ENCODE measurements at places on chromosomes 4 and X. TPM values are rescaled to one million over a fixed set of nuclear protein-coding genes. Genes with fewer than 3 reads are reported as not detected.

SYN1 gene
- total RNA-seq = 0.65 TPM

- peak; percentile 13 for DNase-seq
Observed at GRCh38 chr4:146439999-146440398, 81.7 kb downstream of the SLC10A7 start.

CTAG1B gene
- not detected for total RNA-seq

DACH2 gene
- not detected for total RNA-seq

DNA sequence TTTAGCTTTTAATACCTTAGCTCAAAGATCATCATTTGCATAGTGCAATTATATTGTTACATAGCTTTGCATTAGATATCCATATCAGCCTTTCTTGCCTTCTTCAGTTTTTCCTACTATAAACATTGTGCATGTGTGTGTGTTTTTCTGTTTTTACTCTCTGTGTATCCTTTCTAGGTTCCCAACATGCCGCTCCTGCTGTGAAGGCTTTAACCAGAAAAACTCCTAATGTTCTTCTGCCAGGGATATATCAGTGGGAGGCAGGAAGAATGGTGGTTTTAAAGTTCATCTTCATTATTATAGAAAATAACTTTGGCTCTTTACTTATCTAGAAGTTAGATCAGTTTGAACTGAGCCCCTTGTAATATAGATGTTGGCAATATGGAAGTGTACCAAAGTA is 61.2 kb downstream of the CPE start:
- no peak for DNase-seq

EFHC2 gene
- 0.81 TPM for total RNA-seq

STPG2 gene
- total RNA-seq = not detected

DNA sequence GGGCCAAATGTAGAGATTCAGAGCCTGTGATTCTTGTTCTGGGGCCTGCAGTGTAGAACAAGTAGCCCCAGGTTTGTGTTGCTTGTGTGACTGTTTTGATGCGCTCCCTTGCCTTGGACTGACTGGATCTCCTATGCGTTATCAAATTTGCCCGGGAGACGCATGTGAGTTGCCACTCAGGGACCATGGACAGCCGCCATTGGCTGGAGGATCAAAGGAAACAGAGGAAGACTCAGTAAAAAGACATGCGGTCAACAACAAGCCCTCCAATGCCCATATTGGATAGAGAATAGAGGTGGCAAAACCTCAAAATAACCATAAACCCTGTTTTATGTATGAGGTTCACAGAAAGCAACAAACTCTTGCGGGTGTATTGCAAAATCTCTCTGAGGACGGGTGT is 327.5 kb upstream of the IGFBP7 start:
- no peak for DNase-seq

PPP4R3C gene
- total RNA-seq = not detected

ABCG2 gene
- 0.29 TPM for total RNA-seq

LANCL3 gene
- total RNA-seq = 0.12 TPM

DNA sequence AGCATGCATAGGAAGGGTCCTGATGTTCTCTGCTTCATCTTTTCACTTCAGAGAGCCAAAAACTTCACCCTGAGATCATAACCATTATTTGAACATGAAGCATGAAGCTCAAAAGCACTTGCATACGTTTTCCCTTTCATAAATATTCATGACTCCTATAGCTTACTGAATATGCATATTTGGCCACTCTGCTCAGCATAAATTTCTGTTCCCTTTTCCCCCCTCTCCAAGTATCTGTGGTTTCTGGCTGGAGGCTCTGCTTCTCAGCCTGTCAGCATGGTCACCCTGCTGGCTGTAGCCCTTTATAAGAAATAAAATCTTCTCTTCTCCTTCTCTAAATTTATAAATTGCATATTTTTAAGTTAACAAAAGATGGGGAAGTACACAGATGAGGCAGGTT is 384.7 kb upstream of the AGA start:
- no peak for DNase-seq

FANCB gene
- 5.9 TPM for total RNA-seq

- no peak for DNase-seq
Observed at GRCh38 chrX:46782034-46782433, 23.1 kb upstream of the SLC9A7 start.

GRCh38 chrX:132088864-132089263 is 39.0 kb downstream of the FRMD7 start:
- DNase-seq = no peak

GRCh38 chrX:111728096-111728495 is 47.1 kb downstream of the ALG13 start:
- peak; percentile 16 for DNase-seq

DNA sequence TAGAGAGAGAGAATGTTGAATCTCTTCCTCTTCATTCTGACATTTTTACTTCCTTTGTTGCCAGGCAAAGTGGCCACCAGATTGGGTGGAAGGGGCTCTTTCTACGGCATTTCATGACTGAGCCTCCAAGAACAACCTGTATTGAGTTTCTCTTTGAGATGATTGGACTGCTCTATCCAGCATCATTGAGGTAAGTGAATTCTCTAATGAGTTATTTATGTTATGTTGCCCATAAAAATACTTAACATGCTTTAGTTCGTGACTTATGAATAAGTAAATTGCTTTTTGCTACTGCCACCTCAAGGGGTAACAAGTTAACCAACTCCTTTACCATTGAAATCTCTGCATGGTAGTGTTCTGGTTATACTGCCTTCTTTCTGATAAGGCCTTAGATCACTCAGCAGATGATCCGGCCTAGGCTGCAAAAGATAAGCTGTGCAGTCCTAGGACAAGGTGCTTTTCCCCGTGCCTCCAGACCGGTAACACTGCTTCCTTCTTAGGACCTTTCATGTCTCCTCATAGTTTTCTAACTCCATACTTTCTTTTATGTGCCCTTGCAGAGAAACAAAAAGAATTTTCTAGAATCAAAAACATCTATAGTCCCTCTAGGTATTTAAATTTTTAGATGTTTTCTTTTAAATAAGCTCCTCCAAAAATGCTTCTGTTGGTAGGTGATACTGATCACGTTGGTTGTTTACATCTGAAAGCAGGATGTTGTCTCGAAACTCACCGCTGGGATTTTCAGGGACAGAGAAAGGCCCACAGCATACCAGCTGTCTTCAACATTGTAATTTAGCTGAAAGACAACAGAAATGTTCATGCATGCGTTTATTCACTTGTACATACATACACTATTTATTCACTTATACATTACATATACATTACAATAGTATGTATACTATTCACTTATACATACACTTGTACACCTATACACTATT is 157.1 kb upstream of the RBPJ start:
- DNase-seq = no peak

Data from epithelial cell of proximal tubule (primary cell).